T-helper 22 cell (primary cell): ENCODE measurements at places on chromosomes 7 and 10.

- DNase-seq, result no peak
These were observed 692.6 kb downstream of the ZWINT start for GRCh38 chr10:55668326-55668922.

GRCh38 chr7:43004082-43004481 is 71.9 kb downstream of the MRPL32 start:
- DNase-seq, result no peak

- no peak for DNase-seq
These were observed 59.9 kb upstream of the GLCCI1 start for GRCh38 chr7:7908622-7909145.

GRCh38 chr10:132063432-132063831 is 2.3 kb upstream of the JAKMIP3 start:
- DNase-seq, result no peak

DNA sequence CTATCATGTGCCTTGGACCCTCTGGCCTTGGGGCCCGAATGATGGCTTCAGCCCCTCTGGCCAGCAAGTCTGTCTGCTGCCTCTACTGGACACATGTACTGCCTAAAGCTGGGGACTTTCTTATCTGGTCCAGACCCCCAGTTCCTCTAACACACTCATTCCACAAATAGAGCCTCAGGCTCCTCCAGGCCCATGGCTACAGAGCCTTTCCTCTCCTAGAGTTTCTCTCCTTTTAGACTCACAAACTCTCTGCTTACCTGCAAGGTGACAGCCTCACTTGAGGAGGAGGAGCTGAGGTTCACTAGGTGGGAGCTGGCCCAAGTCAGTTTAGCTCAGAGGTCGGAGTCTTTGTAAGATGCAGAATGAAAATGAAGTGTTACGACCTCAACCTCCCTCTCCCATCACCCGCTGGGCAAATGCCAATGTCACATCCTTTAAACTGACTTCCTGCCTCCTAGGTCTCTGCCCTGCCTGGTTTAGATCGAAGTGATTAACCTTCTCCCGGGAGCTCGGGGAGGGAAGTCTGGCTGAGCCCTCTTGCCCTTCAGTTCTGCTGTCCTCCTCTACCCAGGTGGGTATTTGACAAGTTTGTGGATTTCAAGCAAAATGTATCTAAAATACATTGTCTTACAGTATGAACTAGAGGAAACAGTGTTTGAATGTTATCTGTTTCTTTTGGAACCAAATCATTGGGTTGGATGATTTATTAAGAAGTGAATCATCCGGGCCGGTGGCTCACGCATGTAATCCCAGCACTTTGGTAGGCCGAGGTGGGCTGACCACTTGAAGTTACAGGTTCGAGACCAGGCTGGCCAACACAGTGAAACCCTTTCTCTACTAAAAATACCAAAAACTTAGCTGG is 71.9 kb upstream of the TNS3 start:
- DNase-seq, result no peak
